RPMI7951 (cell line): ENCODE measurements at places on chromosomes 6 and 20. TPM values are rescaled to one million over a fixed set of nuclear protein-coding genes. Genes with fewer than 3 reads are reported as not detected.

METTL24 gene
- not detected in 2 replicates for total RNA-seq

GRCh38 chr6:127539272-127539671, 20.1 kb upstream of the MTCL3 start:
- peak; percentile 6 for DNase-seq

OR2H1 gene
- total RNA-seq: not detected in 2 replicates

CGA gene
- total RNA-seq: not detected in 2 replicates

GRCh38 chr6:167056370-167056769, 57.2 kb downstream of the CEP43 start:
- DNase-seq: peak; percentile 52

GRCh38 chr20:32457479-32457986, 99.4 kb downstream of the ASXL1 start:
- peak; percentile 63 for DNase-seq

TNFAIP3 gene
- total RNA-seq: 4.9 and 5.4 TPM in 2 replicates

HMGN3 gene
- 143 and 177 TPM in 2 replicates for total RNA-seq

DNA sequence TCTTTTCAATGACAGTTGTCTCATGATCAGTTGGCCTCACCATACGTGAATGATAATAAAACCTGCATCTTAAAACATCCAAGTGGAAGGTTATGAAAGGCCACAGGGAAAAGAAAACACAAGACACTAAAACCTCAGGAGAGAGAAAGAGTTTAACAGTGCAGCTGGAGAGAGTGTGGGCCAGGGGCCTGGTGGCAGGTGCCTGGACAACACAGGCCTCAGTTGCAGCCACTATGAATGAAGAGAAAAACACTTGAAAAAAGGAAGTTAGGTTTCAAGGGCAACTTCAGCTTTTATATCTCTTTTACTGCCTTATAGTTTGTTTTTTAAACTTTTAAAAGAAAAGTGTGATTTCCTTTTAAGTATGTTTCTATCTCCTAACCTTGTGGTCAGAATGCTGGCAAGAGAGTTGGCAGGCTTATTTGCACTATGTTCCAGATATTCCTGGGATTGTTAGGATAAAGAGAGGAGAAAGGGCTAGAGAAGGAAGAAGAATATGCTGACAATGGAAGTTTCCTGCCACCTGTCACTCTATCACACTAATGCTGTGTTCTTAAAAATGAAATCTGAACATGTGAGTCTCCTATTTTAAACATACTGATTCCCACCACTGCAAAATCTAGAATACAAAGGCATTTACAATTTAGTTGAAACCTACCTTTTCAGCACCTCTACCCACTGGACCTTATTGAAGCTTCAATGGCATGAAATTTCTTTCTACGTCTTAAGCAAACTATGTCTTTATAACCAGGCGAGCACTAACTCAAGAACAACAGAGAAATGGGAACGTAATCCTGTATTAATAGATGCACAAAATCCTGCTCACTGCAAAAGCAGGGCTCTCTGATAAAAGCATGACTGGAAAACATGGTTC, 222.4 kb downstream of the CD83 start:
- DNase-seq: no peak

DNA sequence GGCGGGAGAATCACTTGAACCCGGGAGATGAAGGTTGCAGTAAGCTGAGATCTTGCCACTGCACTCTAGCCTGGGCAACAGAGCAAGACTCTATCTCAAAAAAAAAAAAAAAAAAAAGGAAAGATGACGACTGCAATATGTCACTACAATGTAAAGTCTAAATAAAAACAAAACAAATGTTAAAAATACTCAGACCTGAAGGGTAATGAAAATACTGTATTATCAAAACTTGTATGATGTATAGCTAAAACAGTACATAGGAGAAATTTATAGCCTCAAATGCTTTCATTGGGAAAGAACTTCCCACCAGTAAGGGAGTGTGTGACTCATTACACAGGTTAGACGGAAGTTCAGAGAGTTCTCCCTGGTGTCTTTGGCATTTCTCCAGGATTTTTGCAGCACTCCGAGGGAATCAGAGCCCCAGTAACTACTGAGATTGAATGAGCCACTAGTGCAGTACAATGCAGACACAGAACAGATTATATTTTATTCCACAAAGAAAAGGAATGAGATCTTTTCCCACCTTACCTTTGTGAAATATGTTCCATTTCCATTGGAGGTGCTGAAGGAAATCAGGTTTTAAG, 12.5 kb upstream of the RALGAPB start:
- DNase-seq: peak; percentile 90

DNA sequence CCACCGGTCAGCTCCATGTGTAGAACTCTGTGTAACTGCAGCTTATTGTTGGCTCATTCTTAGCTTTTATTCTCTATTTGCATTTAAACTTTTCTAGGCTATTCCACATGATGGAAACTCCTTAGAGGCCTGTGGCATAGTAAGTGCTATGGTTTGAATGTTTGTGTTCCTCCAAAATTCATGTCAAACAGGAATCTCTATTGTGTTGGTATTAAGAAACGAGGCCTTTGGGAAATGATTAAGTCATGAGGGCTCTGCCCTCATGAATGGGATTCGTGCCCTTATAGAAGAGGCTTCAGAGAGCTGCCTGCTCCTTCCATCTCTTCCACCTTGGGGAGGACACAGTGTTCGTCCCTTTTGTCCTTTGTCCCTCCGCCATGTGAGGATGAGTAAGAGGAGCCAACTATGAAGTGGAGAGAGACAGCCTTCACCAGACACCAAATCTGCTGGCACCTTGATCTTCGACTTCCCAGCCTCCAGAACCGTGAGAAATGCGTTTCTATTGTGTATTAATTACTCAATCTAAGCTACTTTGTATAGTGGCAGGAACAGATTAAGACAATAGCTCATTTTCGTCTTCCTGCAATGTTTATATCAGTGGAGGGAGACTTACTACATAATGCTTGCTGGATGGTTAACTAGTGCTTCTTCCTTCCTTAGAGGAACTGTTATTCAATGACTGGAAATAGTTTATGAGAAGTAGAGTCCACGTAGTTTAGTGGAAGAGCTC, 361.1 kb downstream of the FARS2 start:
- no peak for DNase-seq

DNA sequence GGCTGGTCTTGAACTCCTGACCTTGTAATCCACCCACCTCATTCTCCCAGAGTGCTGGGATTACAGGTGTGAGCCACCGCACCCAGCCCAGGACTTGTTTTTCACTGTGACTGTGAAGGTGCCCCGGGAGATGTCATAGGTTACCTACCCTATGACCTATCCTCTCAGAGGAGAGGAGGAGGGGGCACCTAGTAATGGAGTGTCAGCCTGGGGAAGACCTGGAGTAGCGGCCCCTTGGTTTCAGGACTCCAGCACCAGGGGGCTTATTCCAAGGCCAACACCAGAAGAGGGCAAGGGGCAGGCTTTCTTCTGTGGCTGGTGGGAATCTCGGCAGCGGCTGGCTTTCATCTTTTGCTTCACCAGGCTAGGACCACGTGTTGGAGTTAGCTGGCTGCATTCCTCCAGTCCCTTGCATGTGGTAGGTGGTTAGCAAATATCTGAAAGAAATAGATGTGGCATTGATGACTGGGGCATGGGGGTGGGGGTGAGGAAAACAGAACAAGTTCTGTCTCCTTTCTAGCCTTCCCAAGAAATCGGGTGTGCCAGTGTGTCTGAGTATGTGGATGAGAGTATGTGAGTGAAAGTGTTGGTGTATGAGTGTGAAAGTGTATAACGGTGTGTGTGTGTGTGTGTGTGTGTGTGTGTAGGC, 7.9 kb upstream of the ITPR3 start:
- DNase-seq: peak; percentile 91
